ENCODE measurements at places on chromosomes 11 and 22. TPM values are rescaled to one million over a fixed set of nuclear protein-coding genes. Genes with fewer than 3 reads are reported as not detected.

- DNase-seq = no peak
Observed at GRCh38 chr11:37109286-37109585, 511.2 kb upstream of the RAG2 start.

DNA sequence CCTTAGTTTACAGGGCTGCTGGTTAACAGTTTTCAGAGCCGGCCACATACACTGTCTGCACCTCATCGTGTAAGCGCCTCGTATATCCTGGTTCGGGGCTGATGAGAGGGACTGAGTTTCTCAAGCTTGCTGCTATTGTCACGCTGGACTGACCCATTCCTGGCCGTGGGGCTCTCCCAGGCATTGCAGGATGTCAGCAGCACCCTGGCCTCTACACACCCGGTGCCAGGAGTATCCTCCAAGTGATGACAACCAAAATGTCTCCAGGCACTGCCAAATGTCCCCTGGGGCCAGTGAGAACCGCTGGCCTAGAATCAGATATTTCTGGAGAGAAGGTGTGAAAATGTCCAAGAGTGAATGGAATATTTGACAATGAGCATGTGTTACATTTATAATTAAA lies 82.8 kb downstream of the ST3GAL4 start:
- DNase-seq = no peak

GRCh38 chr11:6598555-6598954 lies 4.9 kb downstream of the RRP8 start:
- peak; percentile 2 for DNase-seq

DNA sequence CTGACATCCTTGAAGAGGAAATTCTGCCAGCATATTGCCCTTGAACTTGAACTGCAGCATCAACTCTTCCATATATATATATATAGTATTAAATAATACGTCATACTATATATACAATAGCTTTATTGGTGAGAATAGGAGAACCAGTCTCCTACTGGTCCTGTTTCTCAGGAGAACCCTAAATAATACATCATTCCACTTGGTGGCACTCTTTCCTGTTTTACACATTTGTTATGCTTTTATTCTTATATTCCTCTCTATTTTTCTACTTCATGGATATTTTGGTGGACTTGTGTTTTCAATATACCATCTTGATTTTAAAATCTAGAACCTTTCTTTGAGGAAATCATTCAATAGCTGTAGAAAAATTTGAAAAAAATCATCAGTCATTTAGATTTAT lies 193.3 kb downstream of the TRPC6 start:
- DNase-seq = no peak

DNA sequence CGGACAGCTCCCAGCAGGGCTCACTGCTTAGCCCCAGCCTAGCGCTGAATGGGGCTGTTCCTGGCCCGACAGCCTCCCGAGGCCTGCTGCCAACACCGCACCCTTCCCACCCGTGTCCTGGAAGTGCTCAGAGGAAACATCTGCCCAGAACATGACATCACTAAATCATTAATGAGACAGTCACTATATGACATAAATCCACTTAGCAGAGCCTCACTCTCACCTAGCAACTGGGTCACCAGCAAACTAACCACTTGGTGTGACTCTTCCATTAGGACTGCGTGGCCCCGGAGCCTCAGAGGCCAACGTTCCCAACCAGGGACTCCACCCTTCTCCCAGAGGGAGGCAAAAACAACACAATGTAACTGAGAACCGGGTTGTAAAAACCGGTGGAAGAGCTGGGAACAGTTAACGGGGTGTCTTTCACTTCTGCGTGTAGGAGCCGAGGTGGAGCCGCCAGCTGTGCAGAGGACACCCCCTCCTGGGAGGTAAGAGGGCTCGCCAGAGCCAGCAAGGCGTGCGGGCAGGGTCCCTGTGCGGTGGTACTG lies 21.4 kb upstream of the PACSIN2 start:
- DNase-seq = no peak

DNA sequence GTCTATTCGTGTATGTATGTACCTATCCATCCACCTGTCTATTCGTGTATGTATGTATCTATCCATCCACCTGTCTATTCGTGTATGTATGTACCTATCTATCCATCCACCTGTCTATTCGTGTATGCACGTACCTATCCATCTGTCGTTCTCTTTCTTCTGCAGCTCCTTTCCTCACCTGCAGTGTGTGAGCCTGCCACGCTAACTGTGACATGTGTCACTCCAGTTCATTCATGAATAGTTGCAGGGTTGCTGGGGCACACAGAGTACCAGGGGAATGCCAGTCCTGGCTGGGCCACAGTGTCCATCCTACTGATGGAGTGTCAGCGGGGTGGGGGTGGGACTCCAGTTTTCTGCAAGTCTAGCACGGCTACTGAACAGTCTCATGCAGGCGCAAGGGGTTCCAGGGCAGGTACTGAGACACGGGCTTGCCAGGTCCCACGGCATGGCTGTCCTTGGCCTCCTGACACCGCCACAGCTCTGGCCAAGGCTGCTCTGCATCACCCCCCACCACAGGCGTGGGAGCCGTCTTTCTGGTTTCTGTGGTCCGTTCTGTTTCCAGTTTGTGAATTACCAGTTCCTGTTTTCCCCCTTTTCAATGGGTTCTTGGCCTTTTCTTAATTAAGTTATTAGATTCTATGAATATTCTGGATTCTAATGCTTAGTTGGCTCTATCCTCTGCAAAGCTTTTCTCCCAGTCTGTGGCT lies 88.8 kb upstream of the CLDN5 start:
- DNase-seq = no peak

DNA sequence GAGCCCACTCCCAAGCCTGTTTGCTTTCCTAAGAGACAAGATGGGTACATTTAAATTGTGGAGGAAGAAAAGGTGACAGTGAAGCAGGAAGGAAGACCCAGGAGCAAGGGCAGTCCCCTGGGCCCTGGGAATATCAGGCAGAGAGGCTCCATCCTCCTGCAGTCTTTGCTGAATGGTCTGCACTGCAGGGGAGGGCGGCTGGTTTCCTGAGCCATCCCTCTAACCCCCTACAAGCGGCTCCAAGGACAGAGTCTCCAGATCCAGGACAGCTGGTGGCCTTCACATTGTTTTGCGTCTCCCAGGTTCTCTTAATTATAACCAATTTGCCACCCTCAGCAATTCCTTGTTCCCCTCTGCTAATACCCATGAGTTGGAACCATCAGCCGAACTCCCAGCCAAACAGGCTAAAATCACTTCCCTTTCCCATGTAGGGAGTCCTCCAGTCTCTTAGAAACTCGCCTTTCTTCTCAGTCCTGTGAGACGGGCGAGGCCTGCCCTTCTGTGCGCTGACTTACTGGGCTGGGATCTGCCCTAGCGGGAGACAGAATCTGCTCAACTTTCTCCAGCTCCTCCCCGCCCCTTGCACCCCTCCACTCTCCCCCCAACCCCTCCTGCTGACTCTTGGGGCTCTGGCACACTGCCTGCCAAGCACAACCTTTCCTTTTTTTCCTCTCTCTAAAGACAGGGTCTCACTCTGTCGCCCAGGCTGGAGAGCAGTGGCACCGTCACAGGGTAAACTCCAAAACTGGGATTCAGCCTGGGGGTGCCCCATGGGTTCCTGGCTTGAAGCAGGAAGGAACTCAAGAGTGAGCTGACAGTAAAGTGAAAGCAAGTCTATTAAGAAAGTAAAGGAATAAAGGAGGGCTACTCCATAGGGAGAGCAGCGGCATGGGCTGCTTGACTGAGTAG lies 53.4 kb upstream of the EMID1 start:
- DNase-seq = no peak

Gene XKR3
- not detected for total RNA-seq

DNA sequence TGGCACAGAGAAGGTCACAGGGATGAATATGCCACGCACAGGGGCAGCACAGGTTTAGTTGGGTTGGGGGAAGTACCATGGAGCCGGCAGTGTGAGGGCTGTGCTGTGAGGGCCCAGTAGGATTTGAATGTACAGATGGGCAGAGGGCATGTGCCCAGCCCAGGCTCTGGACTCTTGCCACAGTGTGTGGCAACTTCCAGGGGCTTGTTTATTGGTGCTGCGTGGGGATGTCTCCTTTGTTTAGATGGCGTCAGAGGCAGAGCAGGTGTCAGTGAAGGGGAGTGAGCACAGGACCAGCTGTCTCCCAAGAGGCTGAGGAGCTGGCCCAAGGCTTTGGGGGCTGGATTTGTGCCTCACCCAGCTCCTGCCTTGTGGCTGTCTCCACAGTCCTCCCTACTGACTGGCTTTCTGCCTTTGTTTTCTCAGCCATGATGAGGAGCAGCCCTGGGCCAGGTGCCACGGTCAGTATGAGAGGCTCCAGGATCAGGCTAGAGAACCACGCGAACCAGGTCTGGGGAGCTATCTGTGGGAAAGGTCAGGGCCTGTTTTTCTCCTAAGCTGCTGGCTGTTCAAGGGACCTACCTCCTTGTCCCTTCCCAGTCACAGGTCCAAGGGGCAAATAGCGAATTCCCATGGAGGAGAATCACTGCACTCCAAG lies 21.9 kb downstream of the SUN2 start:
- no peak for DNase-seq

- DNase-seq = no peak
Observed at GRCh38 chr11:102590276-102591049, 34.7 kb downstream of the MMP20 start.

DNA sequence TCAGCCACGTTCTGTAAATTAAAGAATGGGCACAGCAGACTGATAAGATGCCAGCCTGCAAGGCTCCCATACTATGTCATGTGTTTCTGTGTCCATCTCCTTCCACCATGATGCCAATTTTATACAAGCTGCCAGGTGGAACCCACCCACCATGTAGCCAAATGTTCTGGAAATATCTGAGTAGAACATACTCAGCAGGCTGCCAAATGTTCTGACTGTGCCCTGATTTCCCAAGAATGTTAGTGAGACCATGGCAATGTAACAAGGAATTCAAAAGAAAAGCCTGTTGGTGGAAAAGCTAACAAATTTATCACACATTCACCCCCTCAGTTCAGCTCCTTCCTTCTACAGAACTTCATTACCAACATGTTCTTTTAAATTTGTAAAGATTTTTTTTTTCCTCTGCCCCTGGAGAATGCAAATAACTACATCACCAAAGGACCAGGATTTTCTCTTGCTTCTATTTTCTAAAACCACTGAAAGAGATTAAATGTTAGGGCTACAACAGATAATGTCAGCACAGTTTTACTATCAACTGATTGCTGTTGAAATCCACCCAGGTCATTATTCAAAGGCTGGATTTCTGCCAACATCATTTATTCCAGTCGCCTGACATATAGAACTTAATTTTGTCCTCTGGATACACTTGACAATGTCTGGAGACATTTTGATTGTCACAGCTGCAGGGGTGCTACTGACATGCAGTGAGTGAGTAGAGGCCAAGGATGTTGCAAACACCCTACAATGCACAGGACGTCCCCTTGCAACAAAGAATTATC lies 3.1 kb downstream of the DMC1 start:
- no peak for DNase-seq

DNA sequence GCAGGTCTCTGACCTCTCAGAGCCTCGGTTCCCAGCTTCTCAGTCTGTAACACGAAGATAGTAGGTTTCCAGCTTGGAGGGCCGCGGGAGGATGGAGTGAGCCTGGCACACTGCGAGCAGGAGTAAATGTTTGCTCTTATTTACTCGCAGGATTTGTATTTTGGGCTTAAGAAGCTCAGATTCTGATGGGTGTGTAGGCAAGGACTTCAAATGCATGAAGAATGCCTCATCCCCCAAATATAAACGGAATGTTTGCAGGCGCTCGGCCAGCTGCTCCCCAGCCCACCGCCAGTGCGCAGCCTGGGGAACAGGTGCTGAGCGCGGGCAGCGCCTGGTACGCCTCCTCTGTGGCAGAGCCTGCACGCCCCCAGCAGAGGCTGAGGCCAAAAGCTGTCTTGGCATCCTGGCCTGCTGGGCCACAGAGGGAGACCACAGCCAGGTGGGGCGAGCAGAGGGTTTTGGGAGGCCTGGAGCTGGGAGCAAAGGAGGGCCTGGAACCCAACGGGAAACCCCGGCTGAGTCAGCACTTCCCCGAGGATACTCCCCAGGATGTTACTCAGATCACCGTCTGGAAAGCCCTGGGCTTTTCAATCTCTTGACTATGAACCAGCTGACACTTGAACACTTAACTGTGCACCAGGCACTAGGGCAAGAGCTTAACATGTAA lies 9.4 kb downstream of the EHD1 start:
- DNase-seq = no peak

DNA sequence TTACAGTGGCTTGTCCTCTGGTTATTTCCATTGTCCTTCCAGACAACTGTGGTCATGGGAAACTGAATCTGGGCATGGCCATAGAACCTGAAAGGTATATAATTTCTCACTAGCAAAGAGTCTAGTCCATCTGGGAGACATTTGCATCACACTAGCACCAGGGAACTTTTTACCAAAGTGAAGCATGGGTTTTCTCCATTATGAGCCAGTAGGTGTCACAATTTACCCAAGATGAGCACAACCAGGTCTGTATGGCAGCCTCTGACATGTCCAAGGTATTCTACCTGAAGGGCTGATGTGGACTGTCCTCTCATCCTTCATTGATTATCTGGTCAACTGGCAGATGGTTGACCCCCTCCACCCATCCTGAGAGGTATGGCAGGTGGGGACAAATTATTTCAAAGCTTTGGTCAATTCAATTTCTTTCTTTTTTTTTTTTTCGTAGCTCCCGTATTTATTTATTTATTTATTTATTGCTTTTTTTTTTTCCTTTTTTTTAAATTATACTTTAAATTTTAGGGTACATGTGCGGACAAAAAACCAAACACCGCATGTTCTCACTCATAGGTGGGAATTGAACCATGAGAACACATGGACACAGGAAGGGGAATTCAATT lies 425.9 kb downstream of the TMEM135 start:
- no peak for DNase-seq

GRCh38 chr11:67023957-67024353 lies 1.0 kb downstream of the SYT12 start:
- DNase-seq = no peak

- DNase-seq = no peak
Observed at GRCh38 chr11:12968826-12969225, 40.3 kb upstream of the RASSF10 start.
